MV-4-11 (cell line): ENCODE measurements at places on chromosomes 4 and X.

DNA sequence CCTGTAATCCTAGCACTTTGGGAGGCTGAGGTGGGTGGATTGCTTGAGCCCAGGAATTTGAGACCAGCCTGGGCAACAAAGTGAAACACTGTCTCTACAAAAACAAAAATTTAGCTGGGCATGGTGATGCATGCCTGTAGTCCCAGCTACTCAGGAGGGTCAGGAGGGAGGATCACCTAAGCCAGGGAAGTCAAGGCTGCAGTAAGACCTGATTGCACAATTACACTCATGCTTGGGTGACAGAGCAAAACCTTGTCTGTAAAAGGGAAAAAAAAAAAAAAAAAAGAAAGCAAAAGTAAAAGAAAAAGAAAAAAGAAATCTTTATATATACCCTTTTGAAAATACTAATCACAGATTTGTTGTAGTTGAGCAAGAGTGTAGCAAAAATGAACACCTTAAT, 801.0 kb upstream of the IGFBP7 start:
- DNase-seq = no peak

DNA sequence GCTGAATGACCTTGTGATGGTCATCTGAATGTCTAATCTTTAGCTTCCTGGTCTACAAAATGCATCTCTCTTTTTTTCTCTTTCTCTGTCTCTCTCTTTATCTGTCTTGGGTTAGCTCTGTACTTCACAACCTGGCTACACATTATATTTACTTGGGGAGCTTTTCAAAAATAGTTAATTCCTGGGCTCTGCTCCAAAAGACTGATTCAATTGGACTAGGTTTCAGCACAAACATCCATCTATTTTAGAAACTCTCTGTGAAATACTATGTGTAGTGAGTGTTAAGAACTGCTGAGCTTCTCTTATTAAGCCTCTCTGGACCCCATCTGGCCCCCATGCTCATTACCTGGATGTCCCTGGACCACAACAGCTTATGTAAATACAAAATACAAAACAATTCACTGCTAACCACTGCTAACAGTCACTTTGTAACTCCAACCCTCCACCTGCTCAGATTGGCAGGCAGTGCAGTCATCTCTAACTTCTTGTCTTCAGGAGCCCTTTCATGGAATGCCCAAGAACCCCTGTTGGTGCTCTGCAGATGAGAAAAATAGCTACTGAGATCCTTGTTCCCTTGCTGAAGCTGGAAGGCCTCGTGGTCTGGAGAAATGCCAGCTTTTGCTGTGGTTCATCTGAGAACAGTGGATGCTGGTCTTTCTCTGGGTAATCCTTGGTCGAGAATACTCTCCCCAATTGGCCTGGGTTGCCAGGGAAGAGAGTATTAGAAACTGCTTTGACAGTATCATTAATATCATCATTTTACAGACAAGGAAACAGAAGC, 14.8 kb upstream of the BOD1L1 start:
- DNase-seq = peak; percentile 29

- no peak for DNase-seq
These were observed 608.3 kb upstream of the PCDH10 start for GRCh38 chr4:132540797-132541196.

- no peak for DNase-seq
These were observed 55.3 kb upstream of the KCNIP4 start for GRCh38 chr4:22003878-22004277.

DNA sequence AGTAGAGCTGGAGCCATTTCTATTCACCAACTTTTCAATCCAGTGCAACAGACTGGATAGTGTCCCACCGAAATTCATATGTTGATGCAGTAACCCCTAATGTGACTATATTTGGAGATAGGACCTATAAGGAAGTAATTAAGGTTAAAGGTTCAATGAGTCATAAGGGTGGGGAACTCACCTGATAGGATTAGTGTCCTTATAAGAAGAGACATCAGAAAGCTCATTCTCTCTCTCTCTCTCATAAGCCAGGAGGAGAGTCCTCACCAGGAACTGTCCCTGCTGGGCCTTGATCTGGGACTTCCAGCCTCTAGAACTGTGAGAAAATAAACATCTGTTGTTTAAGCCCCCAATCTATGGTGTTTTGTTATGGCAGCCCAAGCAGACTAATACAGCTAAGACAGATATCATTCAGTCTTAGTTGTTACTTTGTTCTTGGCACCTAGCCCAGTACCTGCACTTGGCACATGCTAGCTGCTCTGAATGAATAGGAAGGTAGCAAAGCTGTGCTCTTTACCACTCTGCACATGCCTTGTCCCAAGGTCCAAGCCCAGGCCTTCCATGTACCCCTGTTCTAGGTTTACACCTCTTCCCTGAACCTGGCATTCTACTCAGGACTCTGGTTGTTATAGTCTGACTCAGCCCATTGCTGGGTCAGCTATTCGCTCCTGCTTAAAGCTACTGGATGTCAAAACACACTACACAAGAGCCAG, 19.2 kb upstream of the BRS3 start:
- DNase-seq = no peak

- DNase-seq = peak; percentile 79
These were observed 29.9 kb downstream of the RBMX start for GRCh38 chrX:136850441-136851175.

GRCh38 chrX:42778096-42778495, at the start of gene PPP1R2C:
PPP1R2C (minus strand) TSS chrX:42778163; CDS start chrX:42778079, 84 bp downstream.
- no peak for DNase-seq

- no peak for DNase-seq
These were observed 24.4 kb downstream of the PRDM5 start for GRCh38 chr4:120897981-120898719.

DNA sequence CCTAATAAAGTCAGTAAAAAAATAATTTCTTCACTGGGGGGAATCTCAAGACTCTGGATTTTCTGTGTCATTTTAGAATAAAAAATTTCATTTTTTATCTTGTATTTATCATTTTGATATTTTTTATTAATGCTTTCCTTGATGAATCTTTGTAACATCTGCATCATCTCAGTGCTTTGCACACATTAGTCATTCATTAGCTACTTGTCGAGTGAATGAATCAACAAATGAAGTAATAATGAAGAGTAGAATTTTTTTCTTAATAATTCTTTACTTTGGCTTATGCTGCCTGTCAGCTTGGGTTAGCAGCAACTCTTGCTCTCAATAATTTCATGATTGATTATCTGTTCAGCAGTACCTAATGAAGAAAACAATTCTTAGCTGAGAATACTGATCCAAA, 530.8 kb downstream of the GRXCR1 start:
- DNase-seq = no peak

DNA sequence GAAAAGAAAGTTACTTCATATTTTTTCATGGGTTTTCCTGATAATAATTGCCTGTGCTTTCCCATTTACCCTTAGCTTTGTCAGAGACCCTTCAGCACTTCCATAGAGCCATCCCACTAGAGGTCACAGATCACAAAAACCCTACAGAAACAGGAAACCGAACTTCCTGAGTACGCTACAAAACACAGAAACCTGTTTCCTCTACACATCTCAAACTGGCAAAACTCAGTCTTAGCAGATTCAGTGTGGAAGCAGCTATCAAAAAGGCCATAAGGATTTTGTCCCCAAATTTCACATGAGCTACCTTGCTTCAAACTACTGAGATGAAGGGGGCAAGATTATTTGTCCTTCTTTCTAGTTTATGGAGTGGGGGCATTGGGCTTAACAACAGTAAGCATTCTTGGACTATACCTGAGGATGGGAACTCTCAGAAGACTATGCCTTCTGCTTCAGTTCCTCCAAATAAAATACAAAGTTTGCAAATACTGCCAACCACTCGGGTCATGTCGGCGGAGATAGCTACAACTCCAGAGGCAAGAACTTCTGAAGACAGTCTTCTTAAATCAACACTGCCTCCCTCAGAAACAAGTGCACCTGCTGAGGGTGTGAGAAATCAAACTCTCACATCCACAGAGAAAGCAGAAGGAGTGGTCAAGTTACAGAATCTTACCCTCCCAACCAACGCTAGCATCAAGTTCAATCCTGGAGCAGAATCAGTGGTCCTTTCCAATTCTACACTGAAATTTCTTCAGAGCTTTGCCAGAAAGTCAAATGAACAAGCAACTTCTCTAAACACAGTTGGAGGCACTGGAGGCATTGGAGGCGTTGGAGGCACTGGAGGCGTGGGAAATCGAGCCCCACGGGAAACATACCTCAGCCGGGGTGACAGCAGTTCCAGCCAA, at the start of gene MMRN1:
Gene MMRN1 (plus strand): TSS at position 206 of the 902 bp plus-strand sequence. CDS start 118 bp downstream, at position 324.
- no peak for DNase-seq

DNA sequence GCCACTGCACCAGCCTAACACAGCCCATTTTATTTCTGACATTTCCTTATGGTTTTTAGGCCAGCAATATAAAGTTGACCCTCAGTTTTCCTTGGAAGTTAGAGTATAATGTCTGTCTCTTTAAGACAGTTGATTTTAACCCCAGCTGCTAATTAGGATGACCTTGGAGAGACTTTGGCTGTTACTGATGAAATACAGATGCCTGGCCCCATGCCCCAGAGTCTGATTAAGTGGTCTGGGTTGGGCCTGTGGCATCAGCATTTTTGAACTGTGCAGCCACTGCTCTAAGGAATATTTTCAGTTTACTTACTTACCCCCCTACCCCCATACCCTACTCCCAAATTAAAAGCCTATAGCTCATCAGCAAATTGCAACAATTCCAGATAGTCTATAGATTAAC, 85.8 kb downstream of the DCLK2 start:
- DNase-seq = no peak

DNA sequence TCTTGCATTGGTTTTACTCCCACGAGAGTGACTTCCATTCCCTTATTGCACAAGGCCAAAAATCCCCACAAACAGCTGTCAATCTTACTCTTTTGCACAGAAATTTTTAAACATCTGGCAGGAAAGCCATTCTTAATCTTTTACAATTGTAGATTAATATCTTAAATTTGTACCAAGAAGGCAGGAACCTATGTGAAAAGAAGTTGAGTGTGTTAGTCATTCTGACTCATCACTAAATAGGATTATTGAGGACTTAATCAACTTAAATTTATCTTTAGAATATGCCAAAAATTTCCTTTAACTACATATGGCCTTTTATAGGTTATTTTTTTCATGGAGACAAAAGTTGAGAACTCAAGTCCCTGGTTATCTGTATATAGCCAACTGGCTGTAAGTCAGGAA, 49.0 kb upstream of the VEGFC start:
- no peak for DNase-seq

- no peak for DNase-seq
These were observed 64.1 kb downstream of the FAM184B start for GRCh38 chr4:17717301-17717700.

GRCh38 chrX:53483416-53483815, 49.2 kb upstream of the HSD17B10 start:
- no peak for DNase-seq

- no peak for DNase-seq
These were observed 123.0 kb upstream of the TLR3 start for GRCh38 chr4:185945906-185946305.

DNA sequence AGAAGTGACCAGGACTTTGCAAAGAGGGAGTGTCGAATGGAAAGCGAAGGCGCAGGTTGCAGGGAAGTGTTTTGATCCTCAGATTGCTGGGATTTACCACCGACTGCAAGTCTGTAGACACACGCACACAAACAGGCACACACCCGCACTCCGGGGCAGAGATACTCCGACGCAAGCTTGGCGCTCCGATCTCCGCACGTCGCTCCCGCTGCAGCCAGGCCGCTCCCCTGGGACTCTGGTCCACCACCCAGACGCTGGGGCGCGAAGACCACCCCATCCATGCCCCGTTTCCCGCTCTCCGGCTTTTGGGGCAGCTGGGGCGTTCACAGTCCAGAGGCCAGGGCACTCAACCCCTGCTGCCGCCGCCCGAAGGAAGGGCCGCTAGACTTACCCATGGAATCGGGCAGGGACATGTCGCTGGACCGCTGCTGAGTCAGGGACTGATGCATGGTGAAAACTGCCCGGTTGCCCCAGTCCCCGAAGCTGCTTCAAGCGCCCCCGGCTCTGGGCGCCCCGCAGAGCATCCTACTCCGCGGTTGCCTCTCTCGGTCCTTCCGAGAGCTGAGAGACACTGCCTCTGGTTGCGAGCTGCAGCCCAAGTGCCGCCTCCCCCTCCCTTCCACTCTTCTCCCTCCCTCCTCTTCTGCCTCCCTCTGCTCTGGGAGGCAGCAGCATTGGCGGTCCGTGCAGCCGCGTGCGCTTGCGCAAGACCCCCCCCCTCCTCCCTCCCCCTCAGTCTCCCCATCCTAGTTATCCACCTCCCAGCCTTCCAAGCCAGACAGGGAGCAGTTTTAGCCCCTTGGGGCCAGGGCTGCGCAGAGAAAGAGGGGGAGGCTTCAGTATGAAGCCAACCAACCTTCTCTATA, at the start of gene TMEM255A:
Gene TMEM255A (minus strand): TSS at position 601 of the 866 bp plus-strand sequence. CDS start 152 bp downstream, at position 449.
- no peak for DNase-seq

GRCh38 chrX:46918434-46918833, 6.2 kb downstream of the JADE3 start:
- no peak for DNase-seq

DNA sequence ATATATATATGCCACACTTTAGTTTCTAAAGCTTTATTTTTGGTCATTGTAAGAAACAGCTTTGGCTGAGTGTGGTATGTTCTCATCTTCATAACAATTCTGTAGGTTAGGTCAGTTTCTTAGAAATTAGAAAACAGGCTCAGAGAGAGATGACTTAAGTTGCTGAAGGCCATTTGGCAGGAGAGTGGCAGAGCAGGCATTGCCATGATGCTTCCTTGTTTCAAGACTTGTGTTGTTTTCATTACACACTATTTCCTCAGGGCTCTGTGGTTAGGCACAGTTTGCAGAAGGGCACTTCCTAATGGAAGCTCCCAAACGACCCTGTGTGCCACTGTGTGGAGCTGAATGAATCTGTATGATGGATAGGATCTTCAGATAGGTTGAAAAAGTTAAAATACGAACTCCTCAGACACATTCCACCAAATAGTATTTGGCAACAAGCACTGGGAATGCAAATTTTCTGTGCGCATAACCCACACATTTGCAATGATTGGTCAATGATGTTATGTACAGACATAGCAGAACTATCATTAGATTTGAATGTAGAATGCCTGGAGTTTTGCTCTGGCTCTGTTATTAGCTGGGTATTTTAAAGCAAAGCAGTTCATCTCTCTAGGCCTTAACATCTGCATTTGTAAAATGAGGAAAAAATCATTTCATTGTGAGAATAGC, 274.3 kb upstream of the HS3ST1 start:
- DNase-seq = no peak

DNA sequence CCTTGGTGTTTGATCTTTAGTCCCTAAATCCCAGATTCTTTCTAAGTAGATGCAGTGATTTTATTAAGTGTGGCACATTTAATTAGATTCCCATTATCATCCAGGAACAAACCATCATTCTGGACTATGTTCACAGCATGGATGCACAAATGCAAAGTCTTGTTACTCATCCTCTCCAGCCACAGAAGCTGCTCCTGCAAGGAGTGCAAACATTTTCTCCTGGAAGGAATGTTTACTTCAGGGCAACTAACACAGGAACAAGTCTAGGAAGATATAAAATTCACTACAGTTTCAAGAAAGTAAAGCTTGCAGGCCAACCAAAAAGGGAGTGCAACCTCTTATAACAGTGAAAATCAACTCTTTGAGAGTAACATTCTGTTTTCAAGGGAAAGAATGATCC, 106.0 kb downstream of the IQCM start:
- DNase-seq = no peak

DNA sequence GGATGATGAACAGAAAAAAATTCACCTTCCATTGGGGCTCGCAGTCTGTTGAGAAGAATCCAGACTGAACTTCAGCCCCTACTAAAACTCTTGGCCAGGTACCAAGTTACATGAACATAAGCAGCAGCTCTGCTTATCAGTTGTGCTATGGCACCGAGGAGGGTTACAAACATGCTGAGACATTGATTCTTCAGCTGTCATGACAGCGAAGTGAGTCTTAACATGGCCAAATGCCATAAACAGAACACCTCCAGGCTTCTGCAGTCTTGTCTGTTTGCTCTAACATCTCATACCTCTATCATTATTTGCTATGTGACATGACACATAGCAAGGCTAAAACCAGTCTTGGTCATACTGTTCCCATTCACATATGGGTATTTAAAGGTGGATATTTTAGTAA, 521.5 kb downstream of the GRID2 start:
- DNase-seq = no peak
